Effector CD4-positive, alpha-beta T cell (primary cell): ENCODE measurements at places on chromosomes 6 and 20.

GRCh38 chr20:49851231-49851705 lies 38.6 kb downstream of the SLC9A8 start:
- DNase-seq: no peak

- DNase-seq: no peak
Observed at GRCh38 chr20:11777387-11778205, 140.1 kb upstream of the BTBD3 start.

GRCh38 chr20:13563854-13564253 lies 74.9 kb downstream of the TASP1 start:
- no peak for DNase-seq

- DNase-seq: no peak
Observed at GRCh38 chr20:20248620-20249200, 119.2 kb upstream of the INSM1 start.

DNA sequence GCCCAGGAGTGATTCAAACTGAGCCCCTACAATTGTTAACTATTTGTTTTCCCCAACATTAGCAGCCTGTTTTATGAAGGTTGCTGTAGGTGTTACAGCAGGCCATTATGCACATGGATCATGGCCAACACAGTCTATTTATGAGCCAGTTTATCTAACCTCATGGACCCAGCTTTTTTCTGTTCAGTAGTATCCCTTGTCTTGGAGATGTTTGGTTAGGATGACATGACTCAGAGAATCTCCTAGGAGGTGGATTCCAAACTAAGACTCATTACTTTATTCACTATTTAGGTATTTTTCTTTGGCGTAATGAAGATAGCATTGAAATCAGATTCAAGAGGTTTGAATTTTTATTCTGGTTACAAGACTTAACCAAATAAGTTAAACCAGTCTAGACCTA lies 62.8 kb upstream of the TFB1M start:
- no peak for DNase-seq

GRCh38 chr6:2725999-2726567 lies 24.6 kb downstream of the MYLK4 start:
- DNase-seq: no peak

- no peak for DNase-seq
Observed at GRCh38 chr6:134604014-134604676, 286.2 kb upstream of the SGK1 start.
